ENCODE measurements at places on chromosomes 1 and 21.
A peak's percentile ranks its signal among the peaks of the same experiment; 100 is the strongest.

GRCh38 chr1:22751124-22751531, 40.5 kb downstream of the EPHB2 start:
- DNase-seq, result no peak

DNA sequence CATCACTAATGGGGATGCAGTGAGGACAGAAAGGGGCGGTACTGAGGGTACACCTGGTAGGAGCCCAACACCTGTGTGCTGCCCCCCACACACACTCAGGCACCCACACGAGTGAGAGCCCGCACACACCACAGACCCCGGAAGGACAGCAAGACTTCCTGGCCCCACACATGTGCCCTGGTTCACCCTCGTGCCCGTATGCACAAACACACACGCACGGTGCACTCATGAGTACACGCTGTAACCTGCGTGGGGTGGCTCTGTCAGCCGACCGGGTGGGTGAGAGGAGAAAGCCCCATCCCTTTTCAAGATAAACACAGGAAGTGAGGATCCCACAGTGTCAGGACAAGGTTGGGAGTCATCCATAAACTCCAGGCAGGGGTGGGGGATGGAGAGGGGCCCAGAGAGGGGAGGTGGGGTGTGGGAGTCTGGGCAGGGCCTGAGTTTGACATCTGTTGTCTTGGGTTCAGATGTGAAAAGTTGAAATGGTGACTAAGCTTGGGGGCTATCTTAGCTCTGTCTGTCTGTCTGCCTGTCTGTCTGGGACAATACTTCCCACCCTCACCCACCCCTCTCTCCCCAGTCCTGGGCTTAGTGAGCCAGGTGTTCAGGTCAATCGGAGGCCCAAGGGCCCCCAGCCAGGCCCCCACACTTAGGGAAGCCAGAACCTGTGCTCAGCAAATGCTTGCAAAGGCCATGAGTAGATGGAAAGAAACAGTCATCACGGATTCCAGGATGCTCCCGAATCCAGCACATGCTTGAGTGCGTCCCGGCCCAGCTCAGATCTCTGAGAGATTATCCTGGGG, 119.8 kb upstream of the ZBTB40 start:
- peak; percentile 39 for DNase-seq

DNA sequence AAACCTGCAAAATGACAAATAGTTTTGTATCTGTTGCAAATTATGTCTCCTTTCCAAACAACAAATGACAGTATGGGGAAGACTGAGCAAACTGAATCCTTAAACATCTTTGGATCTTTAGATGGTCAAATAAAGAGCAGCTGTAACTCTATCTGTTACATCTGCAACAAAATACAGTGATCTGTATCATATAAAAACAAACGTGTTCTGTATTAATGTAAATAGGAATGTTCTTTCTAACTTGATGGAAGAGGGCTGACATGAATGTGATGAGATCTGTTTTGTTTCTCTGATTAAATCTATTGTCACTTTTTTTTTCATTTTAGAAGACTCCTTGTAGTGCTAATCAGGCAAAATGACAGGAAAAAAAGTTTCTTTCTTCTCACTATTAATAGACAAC, 159.5 kb downstream of the GPATCH2 start:
- no peak for DNase-seq

DNA sequence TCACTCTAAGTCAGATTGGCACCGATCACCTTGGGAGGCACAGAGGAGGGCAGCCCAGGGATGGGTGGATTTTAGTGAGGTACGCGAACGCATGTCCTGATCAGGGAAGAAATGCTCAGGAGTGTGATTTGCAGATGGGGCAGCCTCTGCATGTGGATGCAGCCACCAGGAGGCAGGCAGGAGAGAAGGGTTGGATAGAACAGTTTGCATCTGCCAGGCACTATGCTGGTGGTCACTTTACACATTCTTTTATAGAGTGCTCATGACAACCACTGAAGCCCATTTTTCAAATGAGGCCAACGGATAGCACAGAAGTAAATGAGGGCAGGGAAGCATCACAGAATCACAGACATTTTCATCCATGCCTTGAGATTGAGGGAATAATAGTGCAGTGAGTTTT, 5.7 kb downstream of the LAMB3 start:
- peak; percentile 44 for DNase-seq

DNA sequence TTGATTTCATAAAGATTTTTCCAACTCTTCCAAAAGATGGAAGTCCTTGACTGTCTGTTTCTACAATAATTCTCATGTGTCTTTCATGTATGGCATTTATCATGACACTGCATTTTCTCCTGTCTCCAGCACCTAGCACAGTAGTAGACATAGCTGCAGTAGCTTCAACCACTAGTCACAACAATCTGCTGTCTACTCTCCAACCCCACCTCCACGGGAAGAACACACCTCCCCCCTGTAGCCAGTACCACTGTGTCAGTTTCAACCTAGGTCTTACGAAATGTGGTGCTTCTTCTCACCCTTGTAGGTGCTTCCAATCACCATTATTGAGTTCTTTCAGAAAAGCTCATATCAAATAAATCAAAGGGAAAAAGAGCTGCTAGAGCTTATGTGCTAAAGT, 425.1 kb upstream of the ADAMTS5 start:
- DNase-seq, result no peak

DNA sequence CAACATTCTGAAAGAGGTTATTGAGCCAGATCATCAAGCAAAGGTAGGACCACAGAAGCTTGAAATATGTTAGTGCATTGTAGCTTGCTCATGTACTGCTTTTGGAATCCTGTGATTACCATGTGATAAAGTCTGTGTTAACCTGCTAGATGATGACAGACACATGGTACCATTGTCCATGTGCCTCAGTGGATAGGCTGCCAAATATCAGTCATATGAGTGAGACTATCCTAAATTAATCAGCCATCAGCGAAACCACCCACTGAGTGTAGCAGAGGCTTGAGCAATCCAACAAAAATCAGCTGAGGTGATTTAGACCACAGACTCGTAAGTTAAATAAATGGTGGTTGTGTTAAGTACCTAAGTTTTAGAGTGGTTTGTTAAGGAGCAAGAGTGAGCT, 32.7 kb upstream of the CRB1 start:
- DNase-seq, result no peak

DNA sequence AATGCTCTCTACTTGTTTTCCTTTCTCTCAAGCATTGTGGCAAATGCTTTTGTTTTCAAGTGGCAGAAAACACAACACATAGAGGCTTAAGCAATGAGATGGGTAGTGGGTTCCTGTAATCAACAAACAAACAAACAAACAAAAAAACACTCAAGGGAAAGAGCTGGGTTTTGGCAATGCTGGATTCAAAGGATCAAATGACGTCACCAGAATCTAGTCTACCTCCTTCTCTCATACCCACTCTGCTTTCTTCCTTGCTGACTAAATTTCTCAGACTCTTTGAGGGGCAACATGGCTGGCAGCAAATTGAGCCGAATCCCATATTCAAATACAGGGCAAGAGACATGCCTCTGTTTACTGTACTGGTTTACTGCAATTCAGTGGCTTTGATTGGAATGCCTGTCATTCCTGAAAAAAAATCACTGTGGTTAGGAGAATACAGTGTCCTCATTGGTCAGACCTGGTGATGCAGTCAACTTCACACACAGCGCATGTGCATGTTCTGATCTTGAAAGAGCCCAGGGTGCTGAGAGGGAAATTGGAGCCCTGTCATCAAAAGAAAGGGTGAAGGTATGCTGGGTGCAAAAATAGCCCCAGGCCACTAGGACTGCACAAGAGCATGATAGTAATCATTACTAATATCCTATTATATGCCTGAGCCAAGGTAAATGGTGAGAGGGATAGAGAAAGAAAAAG, 356.2 kb downstream of the KCTD3 start:
- DNase-seq, result peak; percentile 53

All from fibroblast of skin of right quadriceps (primary cell).